ENCODE measurements at places on chromosomes 2 and 18. TPM values are rescaled to one million over a fixed set of nuclear protein-coding genes. Genes with fewer than 3 reads are reported as not detected.
A peak's percentile ranks its signal among the peaks of the same experiment; 100 is the strongest.

DNA sequence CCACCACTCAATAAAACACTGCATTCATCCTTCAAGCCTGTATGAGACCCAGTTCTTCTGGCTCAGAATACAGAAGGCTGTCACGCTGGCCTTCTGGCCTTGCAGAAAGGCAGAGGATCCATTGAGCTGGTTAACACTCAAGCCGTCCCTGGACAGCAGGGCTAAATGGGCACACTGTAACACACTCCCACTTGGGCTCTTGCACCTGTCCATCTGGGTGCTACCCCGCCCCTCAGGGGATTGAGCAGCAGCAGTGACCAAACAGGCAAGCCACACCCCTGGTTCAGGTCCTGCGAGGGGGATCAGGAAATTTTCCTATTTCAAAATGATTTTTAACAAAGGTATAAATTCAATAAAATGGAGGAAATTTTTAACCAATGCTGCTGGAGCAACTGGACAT, 936.0 kb downstream of the CNTNAP5 start:
- DNase-seq = no peak

The MIB1 gene
- total RNA-seq = 36.0 TPM

The UGT1A10 gene
- not detected for total RNA-seq

DNA sequence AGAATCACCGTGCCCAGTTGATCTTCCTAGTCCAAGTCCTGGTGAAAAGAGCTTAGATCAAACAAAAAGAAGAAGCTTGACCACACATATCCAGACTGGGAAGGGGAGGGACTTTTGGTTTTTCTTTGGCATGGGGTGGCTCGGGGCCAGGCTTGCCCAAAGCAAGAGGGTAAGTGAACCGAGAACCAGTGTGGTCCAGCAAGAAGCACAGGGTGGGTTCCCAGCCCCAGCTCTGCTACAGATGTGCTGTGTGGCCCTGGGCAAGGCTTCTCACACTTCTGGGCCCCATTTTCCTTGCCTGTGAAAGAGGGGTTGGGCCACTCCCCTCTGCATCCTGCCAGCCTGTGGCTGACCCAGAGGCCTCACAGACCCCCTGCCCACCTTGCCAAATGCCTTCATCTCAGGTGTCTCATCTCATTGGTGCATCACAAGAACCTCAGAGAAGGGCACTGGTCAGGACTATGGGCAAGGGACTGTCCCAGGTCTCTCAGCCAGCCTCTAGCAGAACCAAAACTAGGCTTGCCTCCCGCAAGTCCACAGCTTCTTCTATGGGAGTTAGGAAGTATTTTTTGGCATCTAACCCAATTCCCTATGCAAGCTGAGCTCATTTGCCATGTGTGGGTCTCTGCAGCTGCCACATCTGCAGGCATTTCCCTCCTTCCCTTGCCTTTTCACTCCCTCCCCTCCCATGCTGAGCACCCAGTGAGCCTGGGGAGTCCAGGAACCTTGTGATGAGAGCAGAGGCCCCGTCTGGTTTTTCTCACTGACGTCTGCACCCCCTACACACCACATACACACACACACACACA, 6.9 kb downstream of the ATP6V1B1 start:
- no peak for DNase-seq

The ZAP70 gene
- 2.0 TPM for total RNA-seq

GRCh38 chr2:217340176-217340575, 480.3 kb upstream of the TNP1 start:
- DNase-seq = no peak

The CHRNG gene
- not detected for total RNA-seq

The PRLH gene
- total RNA-seq = not detected

The DTNA gene
- 1.6 TPM for total RNA-seq

GRCh38 chr2:74843899-74844298, 10.0 kb downstream of the HK2 start:
- DNase-seq = peak; percentile 92

DNA sequence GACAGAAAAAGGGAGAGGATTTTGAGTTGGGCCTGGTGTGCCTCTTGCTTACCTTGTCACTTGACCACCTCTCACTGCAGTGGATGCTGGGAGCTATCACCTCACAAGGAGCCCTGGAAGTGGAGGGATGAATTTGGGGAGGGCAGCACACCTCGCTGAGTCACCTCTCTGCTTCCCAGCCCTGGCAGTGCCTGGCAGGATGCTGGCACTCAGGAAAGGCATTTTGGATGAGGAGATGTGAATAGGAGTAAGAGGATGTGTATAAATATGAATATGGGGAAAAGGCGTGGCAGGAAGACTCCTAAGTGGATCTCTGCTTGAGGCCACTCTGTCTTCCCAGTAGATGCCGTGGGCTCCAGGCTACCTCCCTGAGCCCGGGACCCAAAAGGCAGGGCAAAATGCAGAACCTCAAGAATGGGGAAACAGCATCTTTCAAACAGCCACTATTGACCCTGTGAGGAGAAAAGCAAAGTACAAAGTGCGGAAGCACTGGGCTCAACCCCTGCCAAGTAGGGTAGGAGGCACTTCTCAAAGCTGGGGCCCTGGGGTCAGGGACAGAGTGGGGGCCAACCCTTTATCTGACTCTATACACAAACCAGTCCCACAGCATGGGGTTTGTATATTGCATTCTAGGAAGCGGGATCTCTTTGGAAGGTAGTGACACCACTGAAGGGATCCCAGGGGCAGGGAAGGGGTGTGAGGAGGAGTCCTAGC, 164.5 kb upstream of the GLI2 start:
- DNase-seq = no peak

The POTEC gene
- not detected for total RNA-seq

GRCh38 chr2:62928015-62928414, 122.6 kb upstream of the OTX1 start:
- no peak for DNase-seq

DNA sequence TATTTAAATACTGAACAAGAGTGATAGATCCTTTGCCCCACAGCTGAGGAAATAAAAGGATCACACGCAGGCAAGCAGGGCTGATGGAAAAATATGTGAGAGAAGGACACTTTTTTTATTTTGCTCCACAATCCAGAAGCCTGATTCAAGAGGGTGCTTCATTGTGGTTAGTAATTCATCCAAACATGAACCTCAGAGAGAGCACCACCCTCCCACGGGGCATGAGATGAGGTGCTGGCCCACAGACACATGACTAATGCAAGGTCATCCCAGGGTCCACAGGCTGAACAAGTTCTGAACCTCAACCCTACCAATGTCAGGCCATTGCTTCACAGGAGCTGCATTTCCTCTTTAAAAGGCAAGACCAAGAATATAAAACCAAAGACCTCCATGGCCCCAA, 239.6 kb downstream of the MREG start:
- peak; percentile 99 for DNase-seq

DNA sequence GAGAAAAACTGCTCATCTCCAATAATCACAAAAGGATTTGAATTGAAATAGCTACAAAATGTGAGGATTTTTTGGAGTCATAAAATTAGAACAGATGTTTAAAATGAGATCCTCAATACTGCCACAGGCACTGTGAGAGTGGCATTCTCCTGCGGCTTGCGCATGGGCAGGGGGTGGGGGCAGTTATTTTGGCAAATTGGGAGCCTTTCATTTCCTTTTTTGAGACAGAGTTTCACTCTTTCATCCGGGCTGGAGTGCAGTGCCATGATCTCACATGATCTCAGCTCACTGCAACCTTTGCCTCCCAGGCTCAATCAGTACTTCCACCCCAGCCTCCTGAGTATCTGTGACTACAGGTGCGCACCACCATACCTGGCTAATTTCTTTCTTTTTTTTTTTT, 42.4 kb downstream of the POMC start:
- DNase-seq = no peak

The KLHL29 gene
- 0.84 TPM for total RNA-seq

The PKDCC gene
- total RNA-seq = 1.8 TPM

DNA sequence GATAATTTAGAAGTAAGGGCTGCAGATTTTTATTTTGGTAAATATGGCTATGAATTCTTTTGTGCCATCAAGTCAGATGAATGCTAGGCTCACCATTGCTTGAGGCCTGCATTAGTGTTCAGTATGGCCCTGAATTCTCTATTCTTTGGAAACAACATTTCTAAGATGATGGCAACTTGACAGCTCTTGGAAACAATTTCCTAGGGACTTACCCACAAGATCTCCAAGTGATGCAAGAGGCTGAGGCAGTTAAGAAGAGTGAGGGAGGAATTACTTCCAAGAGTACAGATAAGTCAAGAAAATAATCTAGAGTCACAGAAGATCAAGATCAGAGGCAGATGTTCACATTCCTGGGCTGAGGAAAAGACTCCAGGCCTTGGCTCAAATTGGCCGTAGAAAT, 129.1 kb downstream of the NRP2 start:
- DNase-seq = no peak

DNA sequence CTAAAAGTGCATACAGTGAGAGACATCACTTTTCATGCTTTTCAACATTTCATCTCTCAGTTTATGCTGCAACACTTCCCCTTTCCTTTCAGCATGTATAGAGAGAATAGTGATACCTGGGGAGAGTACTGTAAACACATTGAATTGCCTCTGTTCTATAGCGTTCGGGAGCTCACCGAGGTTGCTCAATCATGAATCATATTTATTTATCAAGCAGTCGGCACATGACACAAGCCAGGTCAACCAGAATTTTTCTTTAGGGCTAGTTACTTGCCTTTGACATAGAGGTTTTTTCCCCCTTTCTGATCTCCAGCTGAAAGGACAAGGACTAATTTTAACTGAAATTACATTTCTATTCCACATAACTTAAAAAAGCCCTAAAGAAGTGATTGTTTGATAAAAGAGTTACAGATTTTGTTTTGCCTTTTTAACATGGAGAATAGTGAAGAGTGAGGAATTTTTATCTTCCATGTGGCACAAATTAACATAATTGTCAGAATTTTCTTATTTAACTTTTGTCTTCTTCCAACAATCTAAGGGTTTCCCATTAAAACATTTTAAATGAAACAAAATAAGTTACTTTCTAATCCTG, 690.9 kb upstream of the TMEFF2 start:
- DNase-seq = no peak

- no peak for DNase-seq
Measured at GRCh38 chr2:43724728-43725526, 48.7 kb upstream of the C1GALT1C1L start.

GRCh38 chr2:189304360-189304759, 124.8 kb upstream of the COL5A2 start:
- no peak for DNase-seq

The LONRF2 gene
- 0.84 TPM for total RNA-seq

- no peak for DNase-seq
Measured at GRCh38 chr2:212864186-212864585, 287.2 kb downstream of the IKZF2 start.

GRCh38 chr2:111148925-111149324, 28.2 kb downstream of the BCL2L11 start:
- no peak for DNase-seq

- DNase-seq = peak; percentile 98
Measured at GRCh38 chr18:25827961-25828561, 262.4 kb downstream of the SS18 start.

DNA sequence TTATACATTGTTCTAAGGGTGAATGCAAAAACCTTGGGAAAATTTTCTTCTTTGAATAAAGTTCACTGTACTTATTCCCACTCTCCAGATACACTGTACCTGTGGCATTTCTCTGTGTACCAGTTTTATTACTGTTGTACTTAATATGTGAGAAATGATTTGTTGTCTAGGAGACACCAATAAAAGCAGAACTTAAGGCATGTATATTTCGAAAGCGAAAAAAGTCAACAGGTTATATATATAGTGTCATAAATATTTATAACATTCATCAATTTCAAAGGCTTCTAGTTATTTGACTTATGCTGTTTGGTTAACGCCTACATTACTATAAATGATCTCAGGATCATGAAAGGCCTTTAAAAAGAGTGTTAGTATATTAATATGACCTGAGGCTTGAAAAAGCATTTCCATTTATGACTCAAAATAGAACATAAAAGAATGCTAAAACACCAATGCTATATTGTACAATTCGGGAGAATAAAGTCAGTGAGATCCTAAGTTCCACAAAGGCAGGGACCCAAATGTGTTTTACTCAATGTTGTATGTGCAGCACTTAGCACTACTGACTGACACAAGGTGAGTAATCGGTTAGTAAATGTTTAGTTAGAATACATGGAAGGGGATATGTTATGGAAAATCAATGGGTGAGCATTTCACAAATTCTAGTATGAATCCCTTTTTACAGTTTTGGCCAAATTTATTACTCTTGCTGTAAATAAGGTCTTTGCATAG, 32.2 kb upstream of the HNRNPA3 start:
- DNase-seq = no peak

The ANKRD30B gene
- total RNA-seq = 0.59 TPM

The EFEMP1 gene
- total RNA-seq = 3.7 TPM

- DNase-seq = no peak
Measured at GRCh38 chr2:98664323-98664722, 55.9 kb downstream of the UNC50 start.

The SCN2A gene
- 0.29 TPM for total RNA-seq

- DNase-seq = peak; percentile 56
Measured at GRCh38 chr2:74831693-74832530, 2.0 kb upstream of the HK2 start.

DNA sequence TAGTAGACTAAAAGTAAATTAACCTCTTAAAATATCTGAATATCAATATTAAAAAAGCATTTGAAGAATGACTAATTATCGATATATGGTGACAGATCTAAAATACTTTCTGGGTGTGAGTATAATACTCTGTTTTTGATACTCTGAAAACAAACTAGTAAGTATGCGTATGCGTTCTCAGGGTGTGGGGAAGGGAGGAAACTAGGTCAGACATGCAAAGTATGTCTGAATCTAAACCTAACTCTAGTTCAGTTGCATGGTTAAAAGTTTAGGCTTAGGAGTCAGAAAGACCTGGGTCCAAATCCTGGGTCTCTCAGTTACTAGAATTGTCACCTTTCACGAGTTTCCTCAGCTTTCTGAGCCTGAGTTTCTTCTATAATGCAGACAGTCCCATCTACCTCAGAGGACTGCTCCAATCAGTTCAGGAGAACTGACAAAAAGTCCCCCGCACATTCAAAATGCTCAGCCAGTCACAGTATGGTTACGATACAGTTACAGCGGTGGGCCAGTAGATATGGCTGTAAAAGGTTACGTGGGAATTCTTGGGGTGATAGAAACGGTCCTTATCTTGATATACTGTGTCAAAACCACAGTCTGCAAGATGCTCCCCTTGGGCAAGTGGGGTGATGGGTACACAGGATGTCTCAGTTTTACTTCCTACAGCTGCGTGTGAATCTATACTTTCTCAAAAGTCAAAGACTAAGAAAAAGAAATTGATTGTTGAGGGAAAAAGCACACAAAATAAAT, 29.2 kb downstream of the UNC50 start:
- no peak for DNase-seq

DNA sequence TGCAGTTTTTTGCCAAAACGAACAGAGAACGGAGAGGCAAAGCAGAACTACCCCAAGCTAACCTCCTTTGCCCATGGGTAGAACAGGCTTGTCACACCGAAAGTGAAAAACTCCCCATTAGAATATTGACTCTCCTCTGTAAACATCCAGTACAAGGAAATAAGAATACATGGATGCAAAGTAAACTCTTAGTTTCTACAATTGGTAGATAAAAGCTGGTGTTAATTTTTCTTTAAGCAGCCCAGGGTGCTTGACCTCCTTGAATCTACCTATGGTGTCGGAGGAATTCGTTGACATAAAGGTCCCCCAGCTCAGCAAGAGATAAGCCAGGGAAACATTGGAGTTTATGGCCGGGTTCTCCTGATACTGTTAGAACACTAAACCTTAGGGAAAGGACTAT, 48.4 kb upstream of the DSG1 start:
- DNase-seq = no peak
